Adipocyte (in vitro differentiated cells): ENCODE measurements at places on chromosomes 13 and 19.
A peak's percentile ranks its signal among the peaks of the same experiment; 100 is the strongest.

DNA sequence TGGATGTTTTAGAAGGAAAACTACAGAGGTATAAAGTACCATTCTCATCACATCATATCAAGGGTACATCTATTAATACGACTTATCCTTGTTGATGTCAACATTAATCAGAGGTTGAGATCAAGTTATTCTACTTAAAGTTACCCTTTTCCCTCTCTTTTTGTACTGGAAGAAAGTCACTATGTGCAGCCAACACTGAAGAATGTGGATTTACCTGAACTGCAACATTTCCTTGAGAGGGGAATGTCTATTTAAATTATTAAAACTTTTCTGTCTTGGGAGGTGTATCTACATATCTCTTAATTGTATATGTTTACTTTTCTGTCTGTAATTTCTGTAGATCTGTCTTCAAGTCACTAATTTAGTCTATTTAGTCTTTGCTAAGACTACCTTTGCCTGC lies 2.5 kb upstream of the FBXL3 start:
- DNase-seq: no peak

GRCh38 chr13:71454509-71454908 lies 412.5 kb downstream of the DACH1 start:
- no peak for DNase-seq

- peak; percentile 15 for DNase-seq
Measured at GRCh38 chr13:109700176-109700575, 86.2 kb downstream of the IRS2 start.

DNA sequence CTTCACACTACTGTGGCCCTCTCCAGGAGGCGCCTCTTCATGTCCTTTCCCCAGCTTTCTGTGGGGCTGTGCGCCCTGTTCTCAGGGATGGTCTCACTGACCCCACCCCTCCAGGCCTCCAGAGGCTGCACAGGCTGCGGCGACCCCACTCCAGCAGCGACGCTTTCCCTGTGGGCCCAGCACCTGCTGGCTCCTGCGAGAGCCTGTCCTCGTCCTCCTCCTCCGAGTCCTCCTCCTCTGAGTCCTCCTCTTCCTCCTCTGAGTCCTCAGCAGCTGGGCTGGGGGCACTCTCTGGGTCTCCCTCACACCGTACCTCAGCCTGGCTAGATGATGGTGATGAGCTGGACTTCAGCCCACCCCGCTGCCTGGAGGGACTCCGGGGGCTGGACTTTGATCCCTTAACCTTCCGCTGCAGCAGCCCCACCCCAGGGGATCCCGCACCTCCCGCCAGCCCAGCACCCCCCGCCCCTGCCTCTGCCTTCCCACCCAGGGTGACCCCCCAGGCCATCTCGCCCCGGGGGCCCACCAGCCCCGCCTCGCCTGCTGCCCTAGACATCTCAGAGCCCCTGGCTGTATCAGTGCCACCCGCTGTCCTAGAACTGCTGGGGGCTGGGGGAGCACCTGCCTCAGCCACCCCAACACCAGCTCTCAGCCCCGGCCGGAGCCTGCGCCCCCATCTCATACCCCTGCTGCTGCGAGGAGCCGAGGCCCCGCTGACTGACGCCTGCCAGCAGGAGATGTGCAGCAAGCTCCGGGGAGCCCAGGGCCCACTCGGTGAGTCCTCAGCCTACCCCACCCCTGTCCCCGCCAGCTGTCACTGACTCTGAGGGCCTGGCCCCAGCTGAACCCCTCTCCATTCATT lies 11.2 kb downstream of the ARHGAP33 start:
- DNase-seq: no peak

DNA sequence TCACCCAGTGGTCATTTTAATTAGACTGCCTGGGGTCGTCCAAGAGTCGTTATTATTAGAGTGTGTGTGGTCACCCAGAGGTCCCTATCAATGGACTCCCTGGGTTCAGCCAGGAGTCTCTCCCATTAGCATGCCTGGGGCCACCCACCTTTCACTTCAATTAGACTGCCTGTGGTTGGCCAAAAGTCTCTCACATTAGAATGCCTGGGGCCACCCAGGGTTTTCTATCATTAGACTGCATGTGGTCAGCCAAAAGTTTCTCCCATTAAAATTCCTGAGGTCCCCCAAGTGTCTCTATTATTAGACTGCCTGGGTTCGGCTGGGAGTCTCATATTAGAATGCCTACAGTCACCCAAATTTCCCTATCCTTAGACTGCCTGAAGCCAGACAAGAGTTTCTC lies 1472.6 kb downstream of the UQCRFS1 start:
- no peak for DNase-seq

- peak; percentile 50 for DNase-seq
Measured at GRCh38 chr19:40512473-40513344, 45.9 kb downstream of the SPTBN4 start.

- no peak for DNase-seq
Measured at GRCh38 chr19:47505506-47505905, 9.4 kb downstream of the NAPA start.

- peak; percentile 65 for DNase-seq
Measured at GRCh38 chr13:23790577-23791170, 98.5 kb downstream of the MIPEP start.

DNA sequence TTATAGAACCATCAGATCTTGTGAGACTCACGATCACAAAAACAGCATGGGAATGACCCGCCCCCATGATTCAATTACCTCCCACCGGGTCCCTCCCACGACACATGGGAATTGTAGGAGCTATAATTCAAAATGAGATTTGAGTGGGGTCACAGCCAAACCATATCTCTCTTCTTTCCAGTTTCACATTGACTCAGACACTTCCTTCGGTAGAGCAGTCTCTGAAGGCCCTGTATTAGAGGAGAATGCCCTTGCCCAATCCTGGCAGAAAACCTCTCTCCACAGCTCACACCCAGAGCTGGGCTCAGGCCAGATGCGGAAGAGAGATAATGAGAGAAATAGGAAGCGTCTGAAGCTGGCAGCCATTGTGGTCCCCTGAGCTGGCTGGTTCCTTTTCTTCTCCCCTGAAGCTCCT lies 72.4 kb upstream of the CLDN10 start:
- DNase-seq: no peak

DNA sequence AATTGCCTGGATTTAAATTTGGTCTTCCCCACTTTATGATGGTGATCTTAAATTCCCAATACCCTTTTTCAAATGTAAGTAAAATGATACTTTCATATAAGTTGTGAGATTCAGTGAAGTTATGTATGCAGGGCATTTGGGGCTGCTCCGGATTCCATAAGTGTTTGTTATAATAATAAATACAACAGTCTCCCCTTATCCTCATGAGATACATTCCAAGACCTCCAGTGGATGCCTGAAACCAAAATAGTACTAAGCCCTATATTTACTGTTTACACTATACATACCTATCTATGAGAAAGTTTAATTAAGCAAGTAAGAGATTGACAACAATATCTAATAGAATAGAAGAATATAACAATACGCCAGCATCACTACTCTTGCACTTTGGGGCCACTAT lies 2237.8 kb downstream of the PCDH9 start:
- no peak for DNase-seq

DNA sequence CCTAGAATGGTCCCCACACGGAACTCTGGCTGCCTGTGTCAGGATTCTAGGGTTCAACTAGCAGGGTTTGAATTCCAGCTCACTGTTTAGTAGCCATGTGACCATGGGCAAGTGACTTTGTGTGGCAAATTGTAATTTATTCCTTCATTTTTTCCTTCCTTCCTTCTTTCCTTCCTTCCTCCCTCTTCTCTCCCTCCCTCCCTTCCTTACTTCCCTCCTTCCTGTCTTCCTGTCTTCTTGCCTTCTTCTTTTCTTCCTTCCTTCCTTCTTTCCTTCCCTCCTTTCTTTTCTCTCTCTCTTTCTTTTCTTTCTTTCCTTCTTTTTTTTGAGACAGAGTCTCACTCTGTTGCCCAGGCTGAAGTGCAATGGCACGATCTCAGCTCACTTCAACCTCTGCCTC lies 8.5 kb upstream of the DENND1C start:
- no peak for DNase-seq

- no peak for DNase-seq
Measured at GRCh38 chr13:110498327-110498726, 63.2 kb downstream of the RAB20 start.

GRCh38 chr13:64477146-64477545 lies 2753.0 kb downstream of the PCDH9 start:
- peak; percentile 13 for DNase-seq

GRCh38 chr13:114118511-114119123 lies 13.8 kb downstream of the RASA3 start:
- DNase-seq: peak; percentile 44

- no peak for DNase-seq
Measured at GRCh38 chr19:7251494-7251893, 42.7 kb downstream of the INSR start.

DNA sequence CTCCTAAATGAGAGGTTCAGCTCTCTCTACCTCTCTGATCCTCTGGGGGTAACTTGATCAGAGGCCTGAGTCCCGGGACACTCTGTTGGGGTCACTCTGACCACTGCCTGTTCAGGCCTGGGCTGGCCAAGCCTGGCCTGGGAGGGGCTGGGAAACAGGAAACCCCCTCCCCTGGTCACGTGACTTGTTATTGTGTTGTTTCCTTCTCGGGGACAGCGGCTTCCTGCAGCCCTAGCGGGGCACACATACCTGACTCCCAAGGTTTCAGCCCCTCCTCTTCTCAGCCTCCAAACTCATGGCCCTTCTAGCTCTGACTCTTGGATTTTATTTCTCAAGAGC lies at the start of gene USHBP1:
Gene USHBP1, minus strand, starts transcription at position 105 of the 339 bp plus-strand sequence. CDS start 446 bp downstream, outside the sequence.
- DNase-seq: no peak

GRCh38 chr13:35530147-35530546 lies 53.7 kb upstream of the MAB21L1 start:
- no peak for DNase-seq

- no peak for DNase-seq
Measured at GRCh38 chr13:106336668-106337067, 198.8 kb downstream of the EFNB2 start.

GRCh38 chr13:75585153-75585552 lies 35.6 kb downstream of the UCHL3 start:
- DNase-seq: no peak

GRCh38 chr13:39605677-39606320 lies 2.8 kb upstream of the LHFPL6 start:
- no peak for DNase-seq

- DNase-seq: peak; percentile 96
Measured at GRCh38 chr13:28329395-28330158, 165.4 kb downstream of the FLT1 start.

GRCh38 chr19:51824281-51825005 lies 29.5 kb downstream of the FPR3 start:
- DNase-seq: no peak

DNA sequence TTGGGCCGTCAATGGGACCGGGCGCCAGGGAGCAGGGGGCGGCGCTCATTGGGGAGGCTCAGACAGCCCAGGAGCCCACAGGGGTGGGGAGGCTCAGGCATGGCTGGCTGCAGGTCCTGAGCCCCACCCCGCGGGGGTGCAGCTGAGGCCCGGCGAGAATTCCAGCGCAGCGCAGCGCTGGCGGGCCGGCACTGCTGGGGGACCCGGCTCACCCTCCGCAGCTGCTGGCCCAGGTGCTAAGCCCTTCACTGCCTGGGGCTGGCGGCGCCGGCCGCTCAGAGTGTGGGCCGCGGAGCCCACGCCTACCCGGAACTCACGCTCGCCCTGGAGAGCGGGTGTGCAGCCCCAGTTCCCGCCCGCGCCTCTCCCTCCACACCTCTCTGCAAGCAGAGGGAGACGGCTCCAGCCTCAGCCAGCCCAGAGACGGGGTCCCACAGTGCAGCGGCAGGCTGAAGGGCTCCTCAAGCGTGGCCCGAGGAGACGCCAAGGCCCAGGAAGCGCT lies 1227.4 kb downstream of the PCDH17 start:
- no peak for DNase-seq

DNA sequence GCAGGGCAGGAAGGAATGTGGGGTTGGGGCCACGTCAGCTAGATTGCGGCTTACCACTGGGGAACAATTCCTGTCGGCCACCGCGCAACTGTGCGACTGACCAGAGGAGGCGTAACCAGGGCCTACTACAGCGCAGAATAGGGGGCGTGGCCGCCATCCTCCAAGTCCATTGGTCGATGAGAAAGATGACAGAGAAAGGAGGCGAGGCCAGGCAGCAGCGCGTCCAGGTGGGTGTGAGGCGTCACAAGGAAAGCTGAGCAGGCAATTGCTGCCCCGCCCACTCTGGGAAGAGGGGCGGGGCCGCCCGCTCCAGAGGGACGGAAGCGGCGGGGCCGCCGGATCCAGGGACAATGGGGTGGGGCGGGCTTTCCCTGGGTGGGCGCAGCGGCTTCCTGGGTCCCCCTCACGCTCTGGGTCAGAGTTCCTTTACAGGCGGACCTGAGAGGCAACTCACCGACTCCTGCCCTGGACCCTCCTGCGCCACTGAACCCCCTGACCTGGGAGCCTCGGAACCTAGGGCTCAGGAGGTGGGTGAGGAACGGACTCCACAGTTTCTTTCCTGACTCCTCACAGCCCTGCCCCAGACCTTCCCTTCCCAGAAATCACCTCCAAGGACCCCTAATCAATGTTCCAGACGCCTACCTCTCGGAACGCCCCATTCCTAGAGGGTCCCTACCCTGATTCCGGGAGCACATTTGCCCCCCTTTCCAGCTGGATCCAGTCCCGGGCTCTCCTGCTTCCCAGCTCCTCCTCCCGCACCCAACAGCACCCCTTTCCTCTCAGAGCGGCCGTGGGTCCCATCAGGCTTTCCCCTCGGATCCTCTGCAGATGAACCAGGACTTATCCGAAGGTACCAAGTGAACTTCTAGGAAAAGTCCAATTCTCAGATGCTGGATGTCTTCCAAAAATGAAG lies 101.5 kb upstream of the ZNF492 start:
- DNase-seq: no peak

DNA sequence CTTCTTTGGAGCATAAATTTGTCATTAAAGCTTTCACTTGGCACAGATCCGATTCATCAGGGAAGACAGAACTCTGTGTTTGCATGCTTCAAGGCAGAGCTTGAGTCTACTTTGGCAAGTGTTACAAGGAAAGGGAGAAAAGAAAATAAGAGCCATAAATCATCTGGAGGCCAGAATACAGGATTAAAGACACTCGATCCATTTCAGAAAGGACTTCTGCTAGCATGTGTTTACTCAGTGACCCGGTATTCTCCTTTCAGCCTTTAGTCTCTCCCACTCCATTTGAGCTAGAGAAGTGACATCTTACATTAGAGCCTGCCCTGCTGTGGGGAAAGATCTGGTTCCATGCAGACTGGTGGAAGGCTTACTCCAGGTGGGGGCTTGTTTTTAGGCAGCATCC lies 306.4 kb downstream of the KLF5 start:
- no peak for DNase-seq
